A673 (cell line): ENCODE measurements at places on chromosomes 16 and 17. TPM values are rescaled to one million over a fixed set of nuclear protein-coding genes. Genes with fewer than 3 reads are reported as not detected.

Gene DPEP3
- not detected in 2 replicates for total RNA-seq

DNA sequence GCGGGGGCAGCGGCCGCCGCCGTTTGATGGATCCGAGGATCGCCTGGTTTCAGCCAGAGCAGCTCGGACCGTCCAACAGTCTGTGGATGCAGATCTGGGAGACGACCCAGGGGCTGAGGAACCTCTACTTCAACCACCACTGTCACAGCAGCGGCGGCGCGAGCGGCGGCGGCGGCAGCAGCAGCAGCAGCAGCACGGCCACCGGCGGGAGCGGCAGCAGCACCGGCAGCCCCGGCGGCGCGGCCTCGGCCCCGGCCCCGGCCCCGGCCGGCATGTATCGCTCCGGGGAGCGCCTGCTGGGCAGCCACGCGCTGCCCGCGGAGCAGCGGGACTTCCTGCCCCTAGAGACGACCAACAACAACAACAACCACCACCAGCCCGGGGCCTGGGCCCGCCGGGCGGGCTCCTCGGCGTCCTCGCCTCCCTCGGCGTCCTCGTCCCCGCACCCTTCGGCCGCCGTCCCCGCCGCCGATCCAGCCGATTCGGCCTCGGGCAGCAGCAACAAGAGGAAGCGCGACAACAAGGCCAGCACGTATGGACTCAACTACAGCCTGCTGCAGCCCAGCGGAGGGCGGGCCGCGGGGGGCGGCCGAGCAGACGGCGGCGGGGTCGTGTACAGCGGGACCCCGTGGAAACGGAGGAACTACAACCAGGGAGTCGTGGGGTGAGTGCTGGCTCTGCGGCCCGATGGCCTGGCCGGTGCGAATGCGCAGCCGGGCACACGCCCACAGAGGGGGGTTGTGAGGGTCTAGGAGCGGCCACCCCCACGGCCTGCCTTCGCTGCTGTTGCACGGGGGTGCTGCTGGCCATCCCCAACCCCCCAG is 702 bp downstream of the TENT4B start:
- no peak for DNase-seq

- DNase-seq: no peak
Observed at GRCh38 chr16:54462151-54462651, 175.6 kb upstream of the IRX3 start.

DNA sequence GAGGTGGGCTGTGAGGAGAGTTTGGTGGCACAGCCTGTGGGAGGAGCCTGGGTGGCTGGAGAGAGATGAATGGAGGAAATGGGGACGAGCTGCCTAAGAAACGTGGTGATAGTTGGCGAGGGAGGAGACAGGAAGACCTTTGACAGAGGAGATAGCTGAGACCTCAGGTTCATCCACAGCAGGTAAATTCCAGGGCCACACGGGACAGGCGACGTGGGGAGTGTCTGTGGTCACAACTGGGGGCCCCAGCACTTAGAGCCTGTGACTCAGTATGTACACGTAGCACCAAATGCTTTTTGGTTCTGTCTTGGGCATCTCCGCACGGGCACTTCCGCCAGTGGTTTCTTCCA is 7.7 kb downstream of the MINK1 start:
- DNase-seq: no peak

DNA sequence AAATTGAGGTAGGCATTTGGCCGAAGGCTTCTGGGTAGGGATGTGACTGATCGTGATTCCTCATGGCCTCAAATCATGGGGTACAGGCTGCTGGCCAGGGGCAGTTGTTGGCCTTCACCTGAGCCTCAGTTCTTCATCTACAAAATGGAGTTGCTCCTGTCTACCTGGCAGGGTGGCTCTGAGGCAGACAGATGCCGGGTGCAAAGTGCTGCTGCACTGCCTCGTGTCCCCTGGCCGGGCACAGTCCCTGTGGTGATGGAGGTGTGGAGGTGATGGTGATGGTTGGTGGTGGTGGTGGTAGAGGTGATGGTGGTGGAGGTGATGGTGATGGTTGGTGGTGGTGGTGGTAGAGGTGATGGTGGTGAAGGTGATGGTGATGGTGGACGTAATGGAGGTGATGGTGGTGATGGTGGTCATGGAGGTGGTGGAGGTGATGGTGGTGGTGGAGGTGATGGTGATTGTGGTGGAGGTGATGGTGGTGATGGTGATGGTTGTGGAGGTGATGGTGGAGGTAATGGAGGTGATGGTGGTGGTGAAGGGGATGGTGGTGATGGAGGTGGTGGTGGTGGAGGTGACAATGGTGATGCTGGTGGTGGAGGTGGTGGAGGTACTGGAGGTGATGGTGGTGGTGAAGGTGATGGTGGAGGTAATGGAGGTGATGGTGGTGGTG is 52.6 kb downstream of the RNF213 start:
- DNase-seq: no peak

DNA sequence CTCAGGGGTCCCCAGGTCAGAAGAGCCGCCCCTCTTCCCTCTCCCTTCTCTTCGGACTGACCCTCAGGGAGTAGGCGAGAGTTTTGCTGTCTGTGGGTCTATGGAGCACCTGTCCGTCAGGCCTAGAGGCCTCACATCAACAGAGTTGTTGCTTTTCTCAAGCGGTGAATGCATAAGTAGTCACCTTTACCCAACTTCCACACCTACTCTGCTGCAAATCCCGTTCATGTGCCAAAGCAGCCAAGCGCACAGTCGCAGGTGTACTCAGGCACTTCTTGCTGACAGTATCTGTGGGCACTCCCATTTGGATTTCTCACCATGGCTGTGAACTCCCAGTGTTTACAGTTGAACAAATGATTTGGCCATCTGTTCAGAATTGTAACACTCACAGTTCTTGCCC is 4.0 kb upstream of the FA2H start:
- no peak for DNase-seq
